ENCODE measurements at places on chromosomes 2 and 18.

GRCh38 chr18:8477615-8478014, 131.6 kb upstream of the RAB12 start:
- no peak for DNase-seq

GRCh38 chr18:36028859-36029258, 38.5 kb downstream of the RPRD1A start:
- no peak for DNase-seq

- no peak for DNase-seq
These were observed 99.7 kb downstream of the PLEKHM3 start for GRCh38 chr2:207925601-207926000.

- no peak for DNase-seq
These were observed 4.4 kb downstream of the ACTR1B start for GRCh38 chr2:97659256-97660043.

- no peak for DNase-seq
These were observed 136.9 kb downstream of the GAREM1 start for GRCh38 chr18:32333781-32334180.

DNA sequence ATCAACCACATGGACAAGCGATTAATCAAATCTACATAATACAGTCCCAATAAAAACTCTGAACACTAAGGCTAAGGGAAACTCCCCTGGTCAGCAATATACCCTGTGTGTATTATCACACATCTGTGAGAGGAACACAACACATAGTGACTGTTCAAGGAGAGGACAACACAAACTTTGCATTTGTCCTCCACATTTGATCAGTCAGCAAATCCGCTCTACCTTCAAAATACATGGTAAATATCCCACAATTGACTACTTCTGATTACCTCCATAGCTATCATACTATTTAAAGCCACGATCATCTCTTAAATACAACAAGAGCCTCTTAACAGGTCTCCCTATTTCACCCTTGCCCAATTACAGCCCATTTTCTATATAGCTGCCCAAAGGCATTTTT, 45.6 kb downstream of the SS18 start:
- no peak for DNase-seq

DNA sequence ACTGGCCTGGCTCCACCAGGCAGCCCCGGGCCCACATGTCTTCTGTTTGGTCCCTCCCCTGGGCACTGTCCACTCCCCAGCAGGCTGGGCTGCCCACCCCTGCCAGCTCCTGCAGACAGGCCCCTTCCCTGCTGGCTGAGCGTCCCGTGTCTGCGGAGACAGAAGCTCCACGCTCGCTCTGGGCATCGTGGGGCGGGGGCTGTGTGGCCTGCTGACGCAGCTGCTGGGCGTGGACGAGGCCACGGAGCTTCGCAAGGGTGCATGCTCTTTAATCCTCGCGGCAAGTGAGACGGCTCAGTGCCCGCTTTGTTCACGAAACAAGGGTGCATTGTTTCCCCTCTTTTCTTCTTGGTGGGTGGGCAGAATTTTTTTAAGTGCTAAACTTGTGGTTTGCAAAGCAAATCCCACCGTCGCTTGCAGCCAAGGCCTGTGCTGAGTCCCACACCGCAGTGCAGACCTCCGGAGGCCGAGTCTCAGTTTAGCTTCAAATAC, 132.8 kb upstream of the CTDP1 start:
- DNase-seq = no peak

- no peak for DNase-seq
These were observed 50.1 kb downstream of the CDH19 start for GRCh38 chr18:66553824-66554223.

- no peak for DNase-seq
These were observed 41.4 kb upstream of the AKAIN1 start for GRCh38 chr18:5238371-5238976.

GRCh38 chr2:71706836-71707235, 253.5 kb downstream of the DYSF start:
- no peak for DNase-seq

GRCh38 chr2:9286554-9287399, 80.2 kb downstream of the ASAP2 start:
- no peak for DNase-seq

- DNase-seq = no peak
These were observed 66.8 kb downstream of the CRACDL start for GRCh38 chr2:98869272-98869641.

DNA sequence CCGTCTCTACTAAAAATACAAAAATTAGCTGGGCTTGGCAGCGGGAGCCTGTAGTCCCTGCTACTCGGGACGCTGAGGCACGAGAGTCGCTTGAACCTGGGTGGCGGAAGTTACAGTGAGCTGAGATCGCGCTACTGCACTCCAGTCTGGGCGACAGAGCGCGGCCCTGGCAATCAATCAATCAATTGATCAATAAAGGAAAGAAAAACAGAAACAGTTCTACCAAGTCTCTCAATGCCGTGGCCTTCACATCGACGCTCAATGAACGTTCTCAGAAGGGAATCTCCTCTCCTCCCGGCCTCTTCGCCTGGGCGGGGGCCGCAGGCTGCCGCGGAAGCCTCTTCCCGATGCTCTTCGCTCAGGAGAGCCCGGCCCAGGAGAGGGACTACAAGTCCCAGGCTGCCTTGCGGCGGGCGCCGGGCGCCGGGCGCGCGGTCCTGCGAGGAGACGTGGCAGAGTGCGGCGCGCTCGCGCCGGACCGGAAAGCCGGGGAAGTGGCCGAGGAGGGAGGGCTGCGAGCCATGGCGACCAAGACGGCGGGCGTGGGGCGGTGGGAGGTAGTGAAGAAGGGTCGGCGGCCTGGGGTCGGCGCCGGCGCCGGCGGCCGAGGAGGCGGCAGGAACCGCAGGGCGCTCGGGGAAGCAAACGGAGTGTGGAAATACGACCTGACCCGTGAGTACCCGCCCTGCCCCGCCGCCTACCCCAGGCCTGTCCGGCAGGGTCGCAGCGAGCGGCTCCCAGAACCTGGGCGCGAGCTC, at the start of gene TMEM214:
Gene TMEM214 (plus strand): TSS at position 471 of the 758 bp plus-strand sequence. CDS start 51 bp downstream, at position 522.
- DNase-seq = peak; percentile 63

GRCh38 chr18:57445488-57446319, 10.5 kb downstream of the ONECUT2 start:
- DNase-seq = no peak

DNA sequence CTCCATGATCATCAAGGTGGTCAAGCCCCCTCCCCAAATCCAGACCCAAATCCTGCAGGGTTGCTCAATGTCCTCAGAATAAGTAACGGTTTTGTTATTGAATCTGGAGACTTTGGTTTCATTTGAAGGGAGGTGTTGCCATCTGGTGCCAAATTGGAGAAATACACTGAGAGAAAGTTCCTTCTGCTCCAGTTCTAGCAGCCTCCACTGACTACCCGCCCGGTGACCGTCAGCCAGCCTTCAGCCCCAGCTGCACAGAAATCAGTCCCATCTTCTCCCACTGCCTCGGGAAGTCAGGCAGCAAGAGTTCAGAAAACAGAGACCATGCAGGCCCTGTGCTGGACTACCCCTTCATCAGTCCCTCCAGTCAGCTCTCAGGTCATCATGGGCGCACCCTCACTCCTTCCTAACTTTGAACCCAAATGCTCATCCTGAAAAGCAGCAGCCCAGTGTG, 38.7 kb downstream of the PKDCC start:
- no peak for DNase-seq
